ENCODE measurements at places on chromosomes 16 and 17.

DNA sequence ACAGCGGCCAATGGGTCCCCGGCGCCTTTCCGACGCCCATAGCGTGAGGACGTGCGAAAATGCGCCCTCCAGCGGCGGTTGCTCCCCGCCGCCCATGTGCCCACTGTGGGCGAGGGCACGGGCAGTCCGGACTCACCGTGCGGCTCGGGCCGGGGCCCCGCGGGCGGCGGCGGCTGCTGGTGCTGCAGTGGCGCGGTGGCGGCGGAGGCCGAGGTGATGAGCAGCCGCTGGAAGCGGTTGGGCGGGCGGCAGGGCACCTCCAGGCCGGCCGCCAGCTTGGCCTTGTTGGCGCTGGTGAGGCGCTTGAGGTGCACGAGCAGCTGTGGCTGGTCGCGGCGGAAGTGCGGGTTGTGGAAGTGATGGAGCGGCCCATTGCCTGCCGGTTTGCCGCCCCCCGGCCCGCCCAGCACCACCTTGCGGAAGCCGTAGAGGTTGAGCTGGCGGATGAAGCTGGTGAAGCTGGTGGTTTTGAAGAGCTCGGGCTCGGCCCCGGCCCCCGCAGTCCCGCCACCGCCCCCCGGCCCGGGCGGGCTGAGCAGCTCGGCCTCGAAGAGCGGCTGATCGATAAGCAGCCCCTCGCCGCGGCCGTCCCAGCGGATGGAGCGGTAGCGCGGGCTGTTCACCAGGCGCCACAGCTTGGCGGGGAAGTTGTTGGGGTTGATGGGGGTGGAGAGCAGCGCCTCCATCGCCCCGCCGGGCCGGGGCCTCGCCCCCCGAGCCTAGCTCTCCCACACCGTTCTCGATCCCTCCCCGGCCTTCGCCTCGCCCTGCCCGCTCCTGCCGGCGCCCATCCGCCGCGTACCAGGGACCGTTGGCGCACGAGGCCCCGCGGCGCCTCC is at the start of gene HSF5:
TSS of gene HSF5 (minus strand) at position 820 of the 839 bp plus-strand sequence. CDS start at position 686, 134 bp downstream.
- no peak for DNase-seq

- no peak for DNase-seq
Measured at GRCh38 chr16:17776465-17776864, 305.7 kb upstream of the XYLT1 start.

GRCh38 chr17:75779987-75780889 is 4.4 kb upstream of the UNK start:
- no peak for DNase-seq

DNA sequence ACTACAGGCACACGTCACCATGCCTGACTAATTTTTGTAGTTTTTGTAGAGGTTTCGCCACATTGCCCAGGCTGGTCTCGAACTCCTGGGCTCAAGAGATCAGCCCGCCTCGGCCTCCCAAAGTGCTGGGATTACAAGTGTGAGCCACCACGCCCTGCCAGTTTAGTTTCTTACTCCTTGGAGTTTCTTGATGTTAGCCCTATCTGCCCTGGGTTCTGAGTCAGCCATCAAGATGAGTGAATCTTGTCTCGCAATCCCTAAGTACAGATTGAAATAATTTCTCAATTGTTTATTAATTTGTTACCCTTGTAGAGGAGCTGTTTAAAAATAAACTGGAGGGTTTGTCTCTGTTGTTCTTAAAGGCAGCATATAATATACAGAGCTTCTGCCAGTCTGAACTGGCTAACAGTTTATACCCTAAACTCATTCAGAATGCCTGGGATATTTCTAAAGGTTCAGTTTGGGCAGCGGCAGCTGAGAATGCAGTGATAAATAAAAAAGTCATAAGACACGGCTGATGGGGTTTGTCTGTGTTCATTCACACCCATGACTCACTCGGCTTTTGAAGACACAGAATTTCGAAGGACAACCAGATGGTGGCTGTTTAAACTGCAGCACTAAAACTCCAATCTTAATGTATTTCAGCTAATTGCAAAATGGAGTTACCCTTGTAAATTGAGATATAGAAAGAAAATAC is 39.6 kb downstream of the GPRC5B start:
- no peak for DNase-seq

- no peak for DNase-seq
Measured at GRCh38 chr16:54477714-54478113, 191.1 kb upstream of the IRX3 start.

- DNase-seq: no peak
Measured at GRCh38 chr17:46887717-46888116, 35.2 kb upstream of the GOSR2 start.

GRCh38 chr17:73865831-73866230 is 221.6 kb upstream of the SDK2 start:
- DNase-seq: no peak

GRCh38 chr17:42476411-42476810 is 17.7 kb downstream of the ATP6V0A1 start:
- no peak for DNase-seq

DNA sequence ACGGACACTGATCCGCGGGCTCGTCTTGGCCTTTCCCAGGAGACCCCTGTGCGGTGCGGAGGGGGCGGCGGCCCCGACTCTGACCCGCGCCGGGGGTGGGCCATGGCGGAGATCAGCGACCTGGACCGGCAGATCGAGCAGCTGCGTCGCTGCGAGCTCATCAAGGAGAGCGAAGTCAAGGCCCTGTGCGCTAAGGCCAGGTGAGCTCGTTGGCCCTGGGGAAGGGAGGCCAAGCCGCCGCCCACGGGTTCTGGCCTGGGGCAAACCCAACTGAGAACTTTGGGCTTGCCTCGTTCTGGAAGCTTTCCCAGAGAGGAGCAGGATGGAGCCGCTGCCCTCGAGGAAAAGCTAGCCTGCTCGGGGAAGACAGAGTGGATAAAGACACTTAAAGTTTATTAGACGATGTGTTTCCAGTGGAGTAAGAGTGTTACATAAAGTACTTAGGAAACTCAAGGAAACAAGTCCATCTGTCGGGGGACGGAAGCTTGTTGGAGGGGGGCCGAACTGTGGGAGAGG is 540 bp downstream of the PPP4C start:
- no peak for DNase-seq

GRCh38 chr17:43860077-43860725 is 13.2 kb downstream of the CD300LG start:
- no peak for DNase-seq

DNA sequence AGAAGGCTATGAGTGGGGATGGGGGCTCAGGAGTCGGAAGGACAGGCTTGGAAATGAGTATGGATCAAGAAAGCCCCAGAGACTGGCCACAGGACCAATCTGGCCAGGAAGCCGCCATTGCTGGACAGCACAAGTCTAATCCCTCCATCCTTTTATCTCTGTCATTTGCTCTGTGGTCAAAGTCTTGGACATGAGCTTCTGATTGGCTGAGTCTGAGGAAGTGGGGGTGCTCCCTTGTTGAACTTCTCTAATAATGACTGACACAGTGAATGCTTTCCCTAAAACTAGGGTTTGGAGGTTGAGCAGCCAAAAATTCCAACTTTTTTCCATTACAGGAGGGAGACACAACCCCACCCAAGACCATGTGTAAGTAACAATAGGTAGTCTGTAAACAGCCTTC is 97.4 kb downstream of the MARF1 start:
- DNase-seq: no peak

DNA sequence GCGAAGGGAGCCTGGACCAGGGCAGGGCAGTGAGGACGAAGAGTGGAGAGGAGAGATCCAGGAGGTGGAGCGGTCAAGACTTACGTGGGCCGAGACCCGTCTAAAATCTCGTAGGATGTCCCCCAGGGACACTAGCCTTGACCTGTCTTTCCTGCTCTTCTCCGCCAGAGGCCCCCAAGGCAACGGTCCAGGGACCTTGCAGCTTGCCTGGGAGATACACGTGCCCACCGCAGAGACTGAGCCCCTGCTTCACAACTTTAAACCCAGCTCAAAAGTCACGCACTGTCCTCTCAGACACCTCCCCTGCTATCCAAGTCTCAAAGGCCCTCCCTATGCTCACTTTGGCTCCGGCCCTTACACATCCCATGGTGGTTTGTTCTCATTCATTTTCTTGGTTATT is 9.4 kb downstream of the TIGD7 start:
- no peak for DNase-seq
